ENCODE measurements at places on chromosomes 12 and 14.

DNA sequence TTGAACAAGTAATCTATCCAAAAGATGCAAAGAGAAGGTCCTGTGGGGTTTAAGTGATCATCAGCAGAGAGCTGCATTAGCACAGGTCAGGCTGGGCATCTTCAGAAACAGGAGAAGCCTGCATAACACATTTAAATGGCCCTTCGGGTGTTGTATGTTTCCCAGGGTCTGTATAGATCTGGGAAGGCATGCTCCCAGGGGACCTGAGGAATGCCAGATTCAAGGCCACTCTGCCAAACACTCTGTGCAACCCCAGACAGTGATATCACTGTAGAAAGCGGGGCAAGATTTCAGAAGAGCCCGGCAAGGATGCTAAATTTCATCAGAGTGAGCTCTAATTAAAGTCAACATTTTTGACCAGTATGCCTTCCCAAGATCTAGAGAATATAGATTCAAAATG lies 92.9 kb downstream of the ARMH4 start:
- no peak for DNase-seq

GRCh38 chr12:46763230-46763629 lies 62.6 kb downstream of the SLC38A4 start:
- DNase-seq: no peak

DNA sequence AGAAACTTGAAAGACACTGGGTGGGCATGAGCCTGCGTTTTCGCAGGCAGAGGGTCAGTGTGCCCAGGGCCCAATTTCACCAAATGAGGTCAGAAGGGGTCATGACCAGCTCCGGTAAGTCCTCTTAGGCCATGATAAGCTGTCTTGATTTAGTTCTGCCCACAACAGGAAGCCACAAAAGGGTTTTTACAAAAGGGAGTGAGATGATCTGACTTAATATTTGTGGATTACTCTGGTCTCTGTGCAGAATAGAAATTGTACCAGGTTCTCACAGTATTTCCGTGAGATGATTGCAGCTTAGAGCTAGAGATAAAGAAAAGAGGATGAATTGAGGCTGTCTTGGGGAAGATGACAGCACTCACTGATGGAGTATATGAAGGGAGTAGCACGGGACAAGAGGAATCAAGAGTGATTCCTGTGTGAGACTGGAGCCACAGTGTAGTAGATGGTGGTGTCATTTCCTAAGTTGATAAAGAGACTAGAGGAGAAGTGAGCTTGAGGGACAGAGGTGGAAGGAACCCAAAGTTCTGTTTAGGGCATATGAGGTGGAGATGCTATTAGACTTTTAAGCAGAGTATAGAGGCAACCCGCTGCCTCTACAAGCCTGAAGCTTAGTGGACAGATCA lies 288.3 kb upstream of the AMIGO2 start:
- DNase-seq: no peak

GRCh38 chr14:76780360-76780759 lies 19.1 kb downstream of the VASH1 start:
- no peak for DNase-seq

- DNase-seq: peak; percentile 41
Measured at GRCh38 chr14:30521899-30522736, 36.8 kb upstream of the G2E3 start.

DNA sequence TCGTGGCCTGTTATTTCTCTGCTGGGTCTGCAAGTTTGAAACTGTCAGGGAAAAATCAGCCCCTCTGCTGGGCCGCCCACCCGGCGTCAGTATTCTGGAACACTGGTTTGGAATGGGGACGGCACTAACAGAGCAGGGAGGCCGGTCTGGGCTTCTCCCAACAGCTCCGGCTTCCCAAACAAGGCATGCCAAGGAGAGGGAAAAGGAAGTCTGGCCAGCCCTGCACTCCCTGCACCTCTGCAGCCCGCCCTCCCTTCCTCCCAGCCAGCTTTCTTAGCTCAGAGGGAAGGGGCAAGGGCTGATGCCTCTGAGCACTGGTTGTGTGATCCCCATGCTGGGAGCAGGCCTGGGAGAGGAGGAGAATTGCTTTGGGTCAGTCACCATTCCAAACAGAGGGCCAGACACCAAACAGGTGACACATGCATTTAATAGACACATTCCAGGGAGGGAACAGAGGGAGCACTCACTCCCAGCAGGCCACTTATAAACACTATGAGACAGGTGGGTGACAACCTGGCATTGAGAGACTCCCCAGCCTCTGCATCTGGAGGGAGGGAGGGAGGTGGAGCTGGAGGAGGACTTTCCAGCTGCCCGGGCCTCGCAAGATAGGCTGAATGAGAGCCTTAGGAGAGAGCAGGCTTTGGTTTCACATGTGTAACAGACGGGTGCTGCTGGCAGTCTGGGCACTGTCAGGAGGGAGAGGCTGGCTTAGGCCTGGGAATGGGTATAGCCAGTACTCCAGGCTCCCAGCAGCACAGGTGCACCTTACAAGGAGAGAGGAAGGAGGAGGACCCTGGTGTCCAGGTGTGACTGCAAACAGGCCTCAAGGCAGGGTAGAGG lies 10.3 kb downstream of the KRT75 start:
- DNase-seq: no peak

GRCh38 chr12:107092669-107093416 lies 506 bp downstream of the CRY1 start:
- peak; percentile 25 for DNase-seq

Measured in HEK293T (cell line).